ENCODE measurements at places on chromosomes 4 and X.

- DNase-seq: no peak
These were observed 62.6 kb downstream of the FRAS1 start for GRCh38 chr4:78119698-78120097.

GRCh38 chr4:97330917-97331316, 812.4 kb downstream of the STPG2 start:
- DNase-seq: no peak

DNA sequence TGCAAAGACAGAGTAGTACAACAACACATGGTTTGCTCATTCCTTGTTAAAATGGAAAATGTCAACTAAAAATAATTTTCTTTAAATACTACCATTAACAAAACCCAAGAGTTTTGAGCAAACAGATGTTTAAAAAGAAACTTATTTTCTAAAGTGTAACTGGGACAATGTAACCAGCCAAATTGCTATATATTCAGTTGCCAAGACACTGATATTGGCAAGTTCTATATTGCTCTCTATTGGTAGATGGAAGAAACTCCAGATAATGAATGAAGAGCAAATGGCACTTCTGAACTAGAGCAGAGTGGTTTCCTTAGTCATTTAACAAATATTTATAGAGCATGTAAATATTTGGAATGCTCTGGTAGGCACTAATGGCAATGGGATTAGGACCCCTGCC, 966.2 kb downstream of the RPA4 start:
- DNase-seq: no peak

DNA sequence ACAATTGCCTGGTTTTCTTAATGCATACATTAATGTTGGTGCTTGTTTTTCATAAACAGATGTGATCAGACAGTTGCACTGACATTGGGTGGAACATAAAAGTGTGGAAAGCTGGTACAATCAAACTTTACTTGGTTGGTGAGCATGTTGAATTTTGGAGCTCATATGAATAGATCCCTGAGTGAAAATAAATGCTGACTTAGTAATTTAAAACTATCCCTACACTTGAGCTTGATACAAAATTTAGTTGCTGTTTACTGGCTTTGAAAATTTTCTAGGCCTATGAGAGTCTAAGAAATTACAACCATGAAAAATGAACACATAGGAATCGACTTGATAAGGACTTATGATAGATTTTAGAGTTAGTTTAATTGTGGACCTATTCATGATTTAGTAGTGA, 551.8 kb upstream of the PABPC4L start:
- DNase-seq: no peak

DNA sequence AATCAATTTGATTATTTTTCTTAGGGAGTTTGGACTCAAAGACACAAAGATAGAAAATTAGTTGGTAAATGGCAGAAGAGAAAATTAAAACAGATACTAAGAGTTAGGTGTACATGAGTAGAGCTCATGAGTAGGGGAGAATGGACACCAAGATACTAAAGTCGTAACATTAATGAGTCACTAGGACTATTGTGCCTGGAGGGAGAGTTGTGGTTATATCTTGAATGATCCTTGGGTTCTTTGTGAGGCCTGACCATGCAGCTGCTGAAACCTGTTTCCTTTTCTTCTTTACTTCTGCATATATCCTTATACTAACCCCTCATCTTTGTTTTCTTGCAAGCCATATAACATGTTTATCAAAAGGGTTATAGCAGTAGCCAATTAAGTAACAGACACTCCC, 532.8 kb downstream of the RPA4 start:
- DNase-seq: no peak

- no peak for DNase-seq
These were observed 274.6 kb downstream of the NAF1 start for GRCh38 chr4:162891788-162892707.

- DNase-seq: no peak
These were observed 173.9 kb upstream of the PGRMC2 start for GRCh38 chr4:128461291-128462102.

GRCh38 chr4:88775529-88775928, 77.9 kb upstream of the NAP1L5 start:
- DNase-seq: no peak

DNA sequence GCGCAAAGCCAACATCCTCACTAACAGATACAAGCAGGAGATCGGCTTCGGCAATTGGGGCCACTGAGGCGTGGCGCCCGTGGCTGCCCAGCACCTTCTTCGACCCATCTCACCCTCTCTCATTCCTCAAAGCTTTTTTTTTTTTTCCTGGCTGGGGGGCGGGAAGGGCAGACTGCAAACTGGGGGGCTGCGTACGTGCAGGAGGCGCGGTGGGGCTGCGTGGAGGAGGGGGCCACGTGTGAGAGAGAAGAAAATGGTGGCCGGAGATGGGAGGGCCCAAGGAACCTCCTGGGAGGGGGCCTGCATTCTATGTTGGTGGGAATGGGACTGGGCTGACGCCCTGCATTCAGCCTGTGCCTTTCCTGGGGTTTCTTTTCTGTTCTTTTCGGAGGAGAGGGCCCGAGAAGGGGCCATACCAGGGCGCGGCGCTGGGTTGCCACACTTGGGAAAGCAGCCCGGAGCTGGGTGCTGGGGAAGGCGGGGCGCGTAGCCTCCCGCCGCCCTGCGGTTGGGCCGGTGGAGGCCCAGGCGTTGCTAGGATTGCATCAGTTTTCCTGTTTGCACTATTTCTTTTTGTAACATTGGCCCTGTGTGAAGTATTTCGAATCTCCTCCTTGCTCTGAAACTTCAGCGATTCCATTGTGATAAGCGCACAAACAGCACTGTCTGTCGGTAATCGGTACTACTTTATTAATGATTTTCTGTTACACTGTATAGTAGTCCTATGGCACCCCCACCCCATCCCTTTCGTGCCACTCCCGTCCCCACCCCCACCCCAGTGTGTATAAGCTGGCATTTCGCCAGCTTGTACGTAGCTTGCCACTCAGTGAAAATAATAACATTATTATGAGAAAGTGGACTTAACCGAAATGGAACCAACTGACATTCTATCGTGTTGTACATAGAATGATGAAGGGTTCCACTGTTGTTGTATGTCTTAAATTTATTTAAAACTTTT, 4.5 kb downstream of the MID1IP1 start:
- peak; percentile 44 for DNase-seq

DNA sequence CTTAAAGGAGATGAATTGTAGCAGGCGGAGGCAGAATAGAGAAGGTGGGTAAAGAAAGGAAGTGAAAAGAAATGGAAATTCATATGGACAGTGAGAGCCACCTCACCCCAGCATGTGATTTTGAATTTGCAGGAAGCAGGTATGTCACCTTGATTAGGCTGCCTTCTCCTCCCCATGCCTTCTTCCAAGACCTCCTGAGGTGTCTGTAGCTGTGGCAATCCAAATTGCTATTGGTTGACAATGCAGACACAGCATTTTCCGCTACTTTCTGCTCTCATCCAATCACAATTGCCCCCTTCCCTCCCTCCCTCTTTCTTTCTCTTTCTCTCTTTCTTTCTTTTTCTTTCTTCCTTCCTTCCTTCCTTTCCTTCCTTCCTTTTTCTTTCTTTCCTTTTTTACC, 38.5 kb downstream of the RAB33B start:
- no peak for DNase-seq

DNA sequence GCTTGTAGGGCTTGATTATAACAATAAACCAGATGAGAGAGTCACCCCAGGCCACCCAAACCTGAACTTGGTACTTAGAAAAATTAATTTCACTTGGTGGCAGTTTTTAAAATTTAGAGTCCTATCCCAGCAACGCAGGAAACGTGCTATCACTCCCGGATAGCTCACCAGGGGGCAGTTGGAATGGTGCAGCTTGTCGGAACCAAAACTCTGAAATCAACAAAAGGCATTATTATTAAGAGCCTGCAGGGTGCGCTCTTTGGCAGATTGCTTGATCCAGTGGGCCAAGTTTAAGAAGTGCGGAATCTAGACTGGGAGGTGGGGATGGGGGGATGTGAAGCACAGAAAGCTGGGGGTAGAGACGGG, 2.4 kb downstream of the FRAS1 start:
- DNase-seq: no peak

DNA sequence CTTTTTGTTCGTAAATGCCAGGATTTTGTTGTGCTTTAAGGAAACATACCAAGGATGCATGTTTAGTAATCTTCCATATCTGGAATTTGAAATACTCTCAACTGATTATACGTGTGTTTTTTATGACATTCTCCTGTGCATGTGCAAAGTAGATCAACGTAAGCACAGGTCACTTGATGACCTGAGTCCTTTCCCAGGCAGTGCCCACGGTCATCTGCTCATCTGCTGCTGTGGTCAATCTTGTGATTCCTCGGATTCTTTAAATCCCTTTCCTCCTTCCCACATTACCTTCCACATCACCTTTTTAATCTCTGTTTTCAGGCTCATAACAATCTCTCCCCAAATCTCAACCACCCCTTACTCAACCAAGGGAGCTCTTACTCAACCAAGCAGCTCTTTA, 104.1 kb downstream of the RASL11B start:
- no peak for DNase-seq

DNA sequence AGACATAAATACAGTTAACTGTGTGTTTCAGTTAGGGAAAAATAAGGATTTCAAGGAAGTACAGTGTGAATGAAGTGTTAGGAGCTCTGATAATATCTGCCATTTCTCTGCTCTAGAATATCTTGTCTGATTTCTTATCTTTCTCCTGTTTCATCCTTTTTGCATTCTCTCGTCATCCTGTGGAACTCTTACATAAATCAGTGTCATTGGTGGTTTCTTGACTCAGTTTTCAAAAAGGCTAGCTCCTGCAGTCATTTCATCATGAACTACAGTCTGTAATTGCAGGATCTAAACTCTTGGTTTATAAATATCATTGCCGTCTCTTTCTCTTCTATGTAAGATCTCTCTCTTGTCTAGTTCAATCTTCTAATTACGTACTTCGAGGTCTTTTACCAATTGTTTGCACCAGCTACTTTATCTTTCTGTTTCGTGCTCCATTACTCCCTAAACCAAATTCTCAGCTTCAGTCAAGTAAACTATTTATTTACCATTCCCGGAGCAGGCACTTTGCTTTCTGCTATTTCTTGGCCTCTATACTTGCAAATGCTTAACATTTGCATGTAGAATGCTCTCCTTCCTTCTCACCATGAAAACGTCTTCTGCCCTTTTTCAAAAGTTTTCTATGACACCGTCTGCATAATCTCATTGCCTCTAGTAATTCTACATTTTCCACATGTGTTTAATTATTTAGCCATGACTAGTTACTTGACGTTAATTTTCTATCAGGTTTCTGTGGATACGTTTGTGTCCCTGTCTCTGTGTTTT, 294.0 kb downstream of the TENM3 start:
- no peak for DNase-seq

GRCh38 chr4:23728971-23729370, 160.9 kb downstream of the PPARGC1A start:
- no peak for DNase-seq

DNA sequence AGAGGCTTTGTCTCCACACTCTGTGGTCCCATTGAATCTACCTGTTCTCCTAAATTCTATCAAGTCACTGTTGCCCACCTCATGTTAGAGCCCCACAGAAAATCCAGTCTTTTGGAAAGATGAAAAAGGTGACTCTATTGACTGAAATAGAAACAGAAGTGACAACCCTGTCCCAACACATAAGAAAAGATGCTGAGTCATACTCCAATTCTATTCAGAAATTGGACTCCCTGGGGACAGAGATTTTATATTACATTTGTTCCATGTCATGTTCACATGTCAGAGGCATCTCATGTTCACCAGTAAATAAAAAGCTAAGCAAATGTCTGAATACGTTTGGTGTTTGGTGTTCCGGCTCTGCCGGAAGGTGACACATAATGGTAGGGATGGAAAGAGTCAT, 2.9 kb upstream of the GRPR start:
- no peak for DNase-seq

DNA sequence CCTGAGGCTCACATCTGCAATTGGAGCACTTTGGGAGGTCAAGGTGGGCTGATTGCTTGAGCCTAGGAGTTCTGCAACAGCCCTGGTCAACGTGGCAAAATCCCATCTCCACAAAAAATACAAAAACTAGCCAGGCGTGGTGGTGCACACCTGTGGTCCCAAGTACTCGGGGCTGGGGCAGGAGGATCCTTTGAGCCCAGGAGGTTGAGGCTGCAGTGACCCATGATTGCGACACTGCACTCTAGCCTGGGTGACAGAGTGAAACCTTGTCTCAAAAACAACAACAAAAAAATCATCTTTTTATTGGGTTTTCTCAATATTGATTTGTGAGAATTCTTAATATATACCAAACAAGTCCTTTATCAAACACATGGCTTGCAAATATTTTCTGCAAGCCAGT, 64.9 kb downstream of the ANKRD17 start:
- DNase-seq: no peak

GRCh38 chrX:65688403-65688871, 21.0 kb downstream of the MSN start:
- DNase-seq: no peak

DNA sequence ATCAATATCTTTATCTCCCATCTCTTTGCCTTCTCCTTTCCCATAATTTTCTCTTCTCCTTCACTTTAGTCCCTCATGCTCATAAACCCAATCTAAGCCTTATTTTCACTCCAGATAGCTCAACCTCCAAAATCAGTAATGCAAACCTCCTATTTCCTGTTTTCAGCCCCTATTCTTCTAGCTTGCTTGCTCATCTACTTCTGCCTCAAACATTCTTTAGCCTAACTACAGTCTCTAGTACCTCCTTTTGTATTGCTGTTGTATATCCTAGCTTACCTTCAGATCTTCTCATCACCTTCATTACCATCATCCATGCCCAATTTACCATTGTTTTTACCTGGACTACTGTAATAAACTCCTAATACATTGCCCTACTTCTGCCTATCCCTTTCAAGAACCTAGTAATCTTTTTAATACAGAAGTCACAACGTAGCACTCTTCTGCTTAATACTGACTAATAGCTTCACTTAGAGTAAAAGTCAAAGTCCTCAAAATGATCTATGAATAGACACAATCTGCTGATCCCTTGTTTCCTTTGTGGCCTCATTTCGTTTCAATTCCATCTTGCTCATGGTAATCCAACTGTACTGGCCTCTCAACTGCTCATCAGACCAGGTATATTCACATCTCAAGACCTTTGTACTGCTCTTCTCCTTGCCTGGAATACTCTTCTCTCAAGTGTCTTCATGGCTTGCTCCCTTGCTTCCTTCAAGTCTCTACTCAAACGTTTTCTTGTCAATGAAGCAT, 123.4 kb downstream of the FAM13A start:
- DNase-seq: no peak

DNA sequence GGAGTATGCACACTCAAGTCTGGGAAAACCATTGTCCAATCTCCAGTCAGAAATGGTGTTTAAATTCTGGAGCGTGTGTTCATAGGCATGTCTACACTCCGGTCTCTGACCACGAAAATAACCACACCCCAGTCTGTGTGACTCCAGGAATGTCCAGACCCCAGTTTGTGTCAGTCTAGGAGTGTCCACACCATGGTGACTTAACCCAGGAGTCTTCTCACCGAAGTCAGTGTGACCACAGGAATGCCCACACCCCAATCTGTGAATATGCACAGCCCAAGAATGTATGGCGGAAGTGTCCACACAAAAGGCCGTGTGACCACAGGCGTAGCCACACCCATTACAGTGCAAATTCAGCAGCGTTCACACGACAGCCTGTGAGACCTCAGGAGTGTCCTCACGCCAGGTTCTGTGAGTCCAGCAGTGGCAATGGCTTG, 11.4 kb downstream of the FTSJ1 start:
- DNase-seq: no peak

- DNase-seq: no peak
These were observed 24.0 kb downstream of the INTS6L start for GRCh38 chrX:135544338-135544948.

GRCh38 chrX:100409610-100410590, at the start of gene PCDH19:
Gene PCDH19, minus strand, starts transcription at chrX:100410273. Its CDS starts 1,676 bp downstream, at chrX:100408597.
- no peak for DNase-seq

Measured in activated CD4-positive, alpha-beta T cell treated with anti-CD3 and anti-CD28 coated beads, Interleukin-2, amount 50 U/mL, for 4 hours (primary cell).